ENCODE measurements at places on chromosomes 6 and 20.
A peak's percentile ranks its signal among the peaks of the same experiment; 100 is the strongest.

GRCh38 chr20:33669873-33670640 lies 3.3 kb downstream of the ACTL10 start:
- no peak for DNase-seq

DNA sequence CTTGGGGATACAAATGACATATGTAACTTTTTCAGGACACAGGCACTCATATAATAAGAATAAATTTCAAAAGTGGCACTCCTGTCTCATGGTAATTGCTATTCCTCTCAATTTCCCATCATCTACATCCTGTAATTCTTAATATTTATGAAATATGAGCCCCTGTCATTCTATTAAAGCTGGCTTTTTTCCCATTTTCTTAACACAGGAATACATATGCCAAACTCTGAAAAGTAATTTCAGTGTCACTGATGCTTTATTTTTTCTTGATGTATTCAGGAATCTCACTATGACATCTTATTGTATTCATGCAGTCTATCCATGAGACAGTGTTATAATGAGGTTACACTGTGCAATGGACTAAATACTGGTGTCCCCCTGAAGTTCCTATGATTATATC lies 24.3 kb upstream of the FKBP1C start:
- no peak for DNase-seq

GRCh38 chr6:75689576-75689975 lies 59.5 kb upstream of the MYO6 start:
- DNase-seq: no peak

GRCh38 chr6:152232501-152233151 lies 404.5 kb downstream of the SYNE1 start:
- DNase-seq: peak; percentile 7

GRCh38 chr6:14750059-14750661 lies 495.7 kb upstream of the JARID2 start:
- DNase-seq: no peak
